GM10248 (cell line): ENCODE measurements at places on chromosomes 7 and 10.

DNA sequence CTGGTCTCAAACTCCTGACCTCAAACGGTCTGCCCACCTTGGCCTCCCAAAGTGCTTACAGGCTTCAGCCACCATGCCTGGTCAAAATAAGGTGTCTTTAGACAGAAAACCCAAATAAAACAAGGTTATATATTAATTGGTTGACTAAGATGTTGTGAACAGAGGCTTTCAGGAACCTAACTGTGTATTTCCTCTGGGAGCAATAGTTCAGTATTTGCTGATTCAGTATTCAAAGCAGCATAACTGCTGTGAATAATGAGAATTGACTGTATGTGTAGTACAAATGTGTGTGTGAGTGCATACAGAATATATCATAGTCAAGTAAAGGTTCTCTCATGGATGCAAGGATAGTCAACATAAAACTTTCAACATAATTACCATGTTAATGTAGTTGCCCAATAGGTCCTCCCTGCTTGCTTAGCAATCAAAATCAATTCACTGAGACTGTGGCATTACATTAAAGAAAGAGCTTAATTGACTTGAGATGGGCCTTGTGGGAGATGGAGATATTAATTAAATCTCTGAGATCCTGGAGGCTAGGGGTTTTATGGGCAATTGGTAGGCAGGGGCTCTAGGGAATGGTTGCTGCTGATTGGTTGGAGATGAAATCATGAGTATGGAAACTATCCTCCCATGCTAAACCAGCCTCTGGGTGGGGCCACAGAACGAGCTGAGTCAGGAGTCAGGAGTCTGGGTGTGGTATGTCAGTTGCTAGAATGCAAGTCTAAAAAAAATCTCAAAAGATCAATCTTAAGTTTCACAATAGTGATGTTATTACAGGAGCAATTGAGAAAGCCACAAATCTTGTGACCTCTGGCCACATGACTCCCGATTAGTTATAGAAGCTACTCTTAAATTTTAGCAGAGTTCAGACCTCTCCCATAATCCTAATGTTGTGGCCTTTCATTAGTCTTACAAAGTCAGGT lies 162.7 kb downstream of the AKR1D1 start:
- DNase-seq, result no peak

DNA sequence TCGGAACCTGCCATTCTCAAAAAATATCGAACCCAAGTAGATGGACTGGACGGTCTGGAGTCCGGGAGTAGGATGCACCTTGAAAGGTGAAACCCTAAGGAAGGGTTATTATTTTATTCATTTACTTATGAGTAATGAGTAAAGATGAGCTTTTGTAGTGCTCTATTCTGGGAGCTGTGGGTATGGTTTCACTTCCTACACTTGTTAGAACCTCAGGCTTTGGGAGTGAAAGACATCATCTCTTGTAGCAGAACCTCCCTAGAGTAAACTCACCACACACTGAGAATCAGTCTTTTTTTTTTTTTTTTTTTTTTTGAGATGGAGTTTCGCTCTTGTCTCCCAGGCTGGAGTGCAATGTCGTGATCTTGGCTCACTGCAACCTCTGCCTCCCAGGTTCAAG lies 389.4 kb upstream of the AUTS2 start:
- DNase-seq, result peak; percentile 32

GRCh38 chr10:99534939-99535763 lies 2.4 kb downstream of the NKX2-3 start:
- DNase-seq, result peak; percentile 32

- DNase-seq, result no peak
These were observed 89.3 kb downstream of the SEMA3C start for GRCh38 chr7:80829527-80829926.

DNA sequence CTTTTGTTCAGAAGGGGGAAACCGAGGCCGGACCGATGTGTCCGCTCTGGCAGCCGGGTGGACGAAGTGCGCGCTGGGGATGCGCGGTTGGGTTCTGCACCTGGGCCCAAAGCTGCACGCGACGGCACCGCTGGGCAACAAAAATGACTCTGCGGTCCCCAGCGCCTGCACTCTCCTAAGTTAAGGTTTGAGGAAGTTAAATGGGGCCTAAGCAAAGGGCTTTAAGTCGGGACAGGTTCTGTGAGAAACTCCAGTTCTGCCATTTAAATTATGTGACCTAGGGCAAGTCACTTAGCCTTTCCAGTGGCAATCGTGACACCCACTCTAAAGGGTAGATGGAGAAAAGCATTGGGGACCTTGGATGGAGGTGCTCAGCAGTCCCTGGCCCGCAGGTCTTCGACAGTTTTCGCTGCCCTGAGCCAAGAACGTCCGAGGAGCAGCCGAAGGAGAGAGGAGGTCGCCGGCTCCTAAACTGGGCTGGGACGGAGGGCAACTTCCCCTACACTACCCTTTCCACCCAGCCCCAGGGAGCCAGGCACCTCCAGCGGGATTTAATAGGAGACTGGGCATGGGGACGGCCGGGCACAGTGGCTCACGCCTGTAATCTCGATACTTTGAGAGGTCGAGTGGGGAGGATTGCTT lies 534 bp upstream of the ACBD5 start:
- DNase-seq, result peak; percentile 22

GRCh38 chr7:30086529-30086928 lies 48.3 kb upstream of the MTURN start:
- no peak for DNase-seq

DNA sequence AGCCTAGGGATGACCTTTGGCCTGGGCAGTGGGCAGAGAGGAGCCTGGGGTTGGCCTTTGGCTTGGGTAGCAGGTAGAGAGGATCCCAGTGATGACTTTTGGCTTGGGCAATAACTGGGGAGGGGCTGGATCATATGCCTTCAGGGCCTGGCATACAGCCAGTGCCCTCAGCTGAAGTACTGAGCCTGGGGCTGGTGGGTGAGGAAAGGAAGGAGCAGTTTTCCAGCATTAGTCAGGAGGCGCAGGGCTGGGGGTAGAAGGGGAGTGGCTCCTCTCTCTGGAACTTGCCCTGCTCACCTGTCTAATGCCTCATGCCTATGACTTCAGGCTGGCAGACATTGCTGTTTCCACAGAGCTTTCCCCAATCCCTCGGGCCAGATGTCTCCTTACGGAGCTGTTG lies 15.2 kb upstream of the COMTD1 start:
- no peak for DNase-seq

DNA sequence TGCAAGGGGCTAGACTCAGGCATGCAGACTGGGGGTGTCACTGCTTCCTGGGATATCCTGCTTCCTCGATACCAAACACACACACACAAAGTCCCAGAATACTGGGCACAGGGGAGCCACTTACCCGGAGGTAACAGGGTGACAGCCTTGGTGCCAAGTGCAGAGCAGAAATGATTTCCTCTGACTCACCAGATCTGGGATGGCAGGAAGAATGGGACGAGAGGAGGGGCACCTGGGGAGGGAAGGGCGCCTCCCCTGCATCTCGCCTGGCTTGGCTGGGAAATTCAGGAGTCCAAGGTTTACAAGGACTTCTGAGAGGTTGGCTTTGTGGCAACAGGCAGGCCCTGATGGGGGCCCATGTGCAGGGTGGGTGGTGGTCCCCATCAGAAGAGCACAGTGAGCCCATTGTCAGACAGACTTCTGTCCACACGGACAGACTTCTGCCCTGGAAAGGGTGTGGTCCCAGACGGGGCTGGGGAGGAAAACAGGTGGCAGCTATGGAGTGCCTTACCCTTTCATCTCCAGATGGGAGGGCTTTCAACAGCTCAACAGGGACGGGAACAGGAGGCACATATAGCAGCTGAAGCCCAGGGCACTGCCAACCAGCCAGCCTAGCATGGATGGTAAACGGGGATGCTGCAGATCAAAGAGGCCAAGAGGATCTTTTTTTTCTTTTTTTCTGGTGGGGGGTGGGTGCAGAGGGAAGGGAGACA lies 9.7 kb upstream of the CCL24 start:
- no peak for DNase-seq

GRCh38 chr10:101495324-101495925 lies 92.6 kb downstream of the POLL start:
- no peak for DNase-seq

DNA sequence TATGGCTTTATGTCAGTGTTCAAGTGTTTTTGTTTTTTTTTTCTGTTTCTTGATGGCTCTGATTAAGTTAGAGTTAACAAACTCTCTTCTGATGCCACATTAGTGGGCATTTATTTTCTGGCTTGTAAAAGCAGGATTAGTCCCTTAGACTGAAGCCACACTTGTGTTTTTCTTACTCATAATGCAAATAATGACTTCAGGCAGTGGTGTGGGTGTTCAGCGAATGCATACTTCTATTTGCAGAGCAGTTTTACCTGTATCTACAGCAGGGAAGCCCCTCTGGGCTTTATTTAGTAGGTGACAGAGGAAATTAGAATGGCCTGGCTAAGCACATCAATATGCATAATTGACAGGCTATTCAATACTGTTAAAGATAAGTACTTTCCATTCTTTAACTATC lies 79.9 kb downstream of the CNNM2 start:
- DNase-seq, result peak; percentile 68

GRCh38 chr7:877312-878232 lies 1.2 kb downstream of the GET4 start:
- no peak for DNase-seq

- no peak for DNase-seq
These were observed 87.0 kb downstream of the RAPGEF5 start for GRCh38 chr7:22269963-22270362.

GRCh38 chr10:16049782-16050181 lies 189.5 kb upstream of the MINDY3 start:
- no peak for DNase-seq
